ENCODE measurements at places on chromosomes 5 and 9.

GRCh38 chr9:69380811-69381210, 55.8 kb downstream of the ENTREP1 start:
- no peak for DNase-seq

- no peak for DNase-seq
Measured at GRCh38 chr5:132298298-132299212, 4.4 kb downstream of the SLC22A4 start.

GRCh38 chr5:106523852-106524251, 1146.9 kb downstream of the EFNA5 start:
- no peak for DNase-seq

- no peak for DNase-seq
Measured at GRCh38 chr5:127863161-127863560, 160.0 kb downstream of the CCDC192 start.

DNA sequence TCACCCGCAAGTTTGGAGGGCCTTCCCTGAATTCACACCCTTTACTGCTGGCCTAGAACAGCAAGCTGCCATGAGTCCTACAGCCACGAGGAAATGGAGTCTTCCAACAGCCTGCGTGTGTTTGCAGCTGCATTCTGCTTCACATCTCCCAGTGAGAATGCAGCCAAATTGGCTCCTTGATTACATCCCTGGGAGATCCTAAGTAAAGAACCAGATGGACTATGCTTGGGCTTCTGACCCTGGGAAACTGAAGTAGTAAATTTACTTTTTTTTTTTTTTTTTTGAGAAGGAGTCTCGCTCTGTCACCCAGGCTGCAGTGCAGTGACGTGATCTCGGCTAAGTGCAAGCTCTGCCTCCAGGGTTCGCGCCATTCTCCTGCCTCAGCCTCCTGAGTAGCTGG, 617.0 kb upstream of the CDH18 start:
- DNase-seq, result no peak

GRCh38 chr9:4494332-4494731, 4.1 kb downstream of the SLC1A1 start:
- no peak for DNase-seq

GRCh38 chr5:82319192-82319591, 41.0 kb upstream of the RPS23 start:
- no peak for DNase-seq

- no peak for DNase-seq
Measured at GRCh38 chr9:73137914-73138313, 13.8 kb upstream of the ANXA1 start.

DNA sequence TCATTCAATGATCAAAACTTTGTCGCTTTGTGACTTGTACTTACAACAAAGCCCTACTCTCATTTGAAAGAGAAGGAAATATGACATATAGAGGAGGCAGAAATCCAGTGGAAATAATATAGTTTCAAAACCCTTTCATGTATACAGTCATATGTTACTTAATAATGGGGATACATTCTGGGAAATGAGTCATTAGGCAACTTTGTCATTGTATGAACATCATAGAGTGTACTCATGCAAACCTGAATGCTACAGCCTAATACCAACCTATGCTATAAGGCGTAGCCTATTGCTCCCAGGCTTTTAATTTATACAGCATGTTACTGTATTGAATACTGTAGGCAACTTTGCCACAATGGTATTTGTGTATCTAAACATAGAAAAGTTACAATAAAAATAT, 69.0 kb upstream of the SMC2 start:
- no peak for DNase-seq

- DNase-seq, result no peak
Measured at GRCh38 chr5:99715921-99716320, 787.1 kb upstream of the CHD1 start.

DNA sequence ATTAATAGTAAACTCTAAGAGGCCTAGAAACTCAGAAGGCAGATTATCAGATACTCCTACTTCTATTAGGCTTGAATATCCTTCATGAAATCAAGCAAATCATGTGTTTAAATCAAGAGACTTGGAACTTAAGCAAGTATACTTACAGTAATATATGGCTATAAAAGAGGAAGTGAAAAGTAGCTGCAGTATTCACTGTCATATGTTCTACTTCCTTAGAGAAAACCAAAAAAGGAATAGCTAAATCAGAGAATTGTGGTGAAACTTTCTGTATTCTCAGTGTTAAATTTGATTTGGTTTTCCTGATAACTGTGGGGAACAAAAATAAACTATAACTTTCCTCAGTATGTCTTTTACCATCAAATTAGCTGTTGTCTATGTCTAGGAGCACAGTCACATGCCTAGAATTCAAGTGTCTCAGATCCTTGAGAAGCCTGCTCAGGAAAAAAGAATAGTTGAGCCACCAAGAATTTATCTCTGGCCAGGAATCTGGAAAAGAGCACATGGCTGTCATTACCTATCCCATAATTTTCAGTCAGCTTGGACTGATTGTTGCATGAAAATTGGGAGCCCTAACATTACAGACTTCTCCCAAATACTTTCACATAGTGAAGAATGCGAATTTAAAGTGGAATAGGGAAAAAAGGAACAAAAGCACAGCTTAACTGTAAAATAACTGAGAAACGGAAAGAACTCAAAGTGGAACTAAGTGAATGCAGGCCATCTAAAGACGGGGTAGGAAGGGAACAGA, 1.7 kb downstream of the FKBP15 start:
- DNase-seq, result no peak

- no peak for DNase-seq
Measured at GRCh38 chr9:10232352-10232930, 380.4 kb downstream of the PTPRD start.

DNA sequence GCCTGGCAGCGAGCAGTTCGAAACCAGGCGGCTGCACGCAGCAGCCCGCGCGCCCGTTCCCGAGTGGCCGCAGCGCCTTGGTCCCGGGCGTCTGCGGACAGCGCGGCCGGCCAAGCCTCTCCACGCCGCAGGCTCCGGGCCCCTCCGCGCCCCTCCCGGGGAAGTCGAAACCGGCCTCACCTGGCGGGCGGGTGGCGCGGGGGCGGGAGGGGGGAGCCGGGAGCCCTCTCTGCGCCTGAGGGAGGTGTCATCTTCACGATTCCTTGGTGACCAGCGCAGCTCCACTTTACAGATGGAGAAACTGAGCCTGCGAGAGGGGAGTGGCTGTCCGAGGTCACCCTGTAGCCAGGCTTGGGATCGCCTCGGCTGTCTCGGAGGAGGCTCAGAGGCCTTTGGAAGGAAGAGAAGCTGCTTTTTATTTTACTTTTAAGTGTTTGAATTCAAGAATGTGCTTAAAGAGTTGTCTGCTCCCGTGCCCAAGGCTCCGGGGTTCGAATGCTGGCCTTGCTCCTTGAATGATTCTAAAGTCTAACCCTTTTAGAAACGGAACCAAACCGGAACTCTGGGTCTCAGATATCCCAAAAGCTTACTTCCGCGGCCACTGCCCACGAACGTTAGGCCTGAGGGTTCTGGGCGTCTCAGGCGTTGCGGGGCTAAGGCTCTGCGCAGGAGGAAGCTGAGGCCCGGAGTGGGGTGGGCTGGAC, 662 bp downstream of the SUSD3 start:
- DNase-seq, result no peak

GRCh38 chr5:92633176-92633575, 947.8 kb downstream of the NR2F1-AS1 start:
- DNase-seq, result no peak

GRCh38 chr5:89065919-89066318, 182.9 kb upstream of the MEF2C start:
- DNase-seq, result no peak

DNA sequence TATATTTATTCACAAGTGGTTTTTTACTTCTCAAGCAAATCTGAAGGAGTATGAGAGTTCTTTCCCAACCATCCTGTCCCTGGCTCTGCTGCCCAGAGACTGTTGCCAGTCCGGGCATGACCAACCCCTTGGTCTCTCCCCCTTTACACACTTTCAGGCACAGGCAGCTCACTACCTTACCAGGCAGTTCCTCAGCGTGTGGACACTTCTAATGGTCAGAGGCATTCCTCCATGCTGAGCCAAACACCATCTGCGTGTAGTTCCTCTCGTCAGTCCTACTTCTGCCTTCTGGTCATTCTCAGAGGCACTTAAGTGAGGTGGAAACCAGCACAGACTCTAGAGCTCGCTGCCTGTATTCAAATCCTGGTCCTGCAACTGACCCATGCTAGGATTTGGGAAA, 56.1 kb downstream of the TSTD2 start:
- DNase-seq, result no peak

- no peak for DNase-seq
Measured at GRCh38 chr5:66963559-66963971, 233.0 kb downstream of the CD180 start.

DNA sequence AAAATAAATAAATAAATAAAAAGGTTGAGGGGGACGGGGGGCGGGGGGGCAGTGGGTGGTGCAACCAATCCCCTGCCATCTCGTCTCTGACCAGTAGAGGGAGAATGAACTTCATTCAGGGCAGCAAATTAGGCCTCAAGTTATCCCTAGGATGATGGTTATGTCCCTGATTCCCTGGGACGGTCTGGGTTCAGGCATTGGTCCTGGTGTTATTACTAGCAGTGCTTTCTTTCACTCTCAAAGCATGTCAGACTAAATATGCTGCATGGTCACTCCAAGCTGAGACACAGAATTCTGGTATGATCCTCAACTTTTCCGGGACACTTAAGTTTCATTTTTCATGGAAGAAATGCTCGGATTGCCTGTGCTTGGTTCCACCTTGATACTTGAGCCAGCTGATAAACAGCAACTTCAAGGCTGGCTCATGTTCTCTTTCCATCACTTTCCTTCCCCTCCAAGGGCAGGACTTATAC, 59.4 kb downstream of the DAP start:
- DNase-seq, result peak; percentile 22

DNA sequence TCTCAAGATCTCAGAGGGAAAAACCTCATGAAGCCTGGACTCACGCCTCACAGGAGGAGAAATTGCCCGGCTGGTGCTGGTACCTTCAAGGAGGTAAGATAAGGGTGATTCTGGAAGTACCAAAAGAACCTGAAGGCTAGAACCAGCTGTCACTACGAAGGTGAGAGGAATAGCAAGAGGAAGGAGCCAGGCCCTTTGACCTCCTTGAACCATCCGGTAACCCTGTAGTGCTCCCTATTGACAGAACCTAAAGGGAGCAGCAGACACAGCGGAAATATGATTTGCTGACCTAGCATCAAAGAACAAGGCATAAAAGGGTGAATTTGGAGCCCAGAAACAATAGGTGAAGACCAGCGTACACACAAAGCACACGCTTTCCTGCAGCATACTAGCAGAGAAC, 92.2 kb downstream of the DOCK8 start:
- DNase-seq, result no peak

DNA sequence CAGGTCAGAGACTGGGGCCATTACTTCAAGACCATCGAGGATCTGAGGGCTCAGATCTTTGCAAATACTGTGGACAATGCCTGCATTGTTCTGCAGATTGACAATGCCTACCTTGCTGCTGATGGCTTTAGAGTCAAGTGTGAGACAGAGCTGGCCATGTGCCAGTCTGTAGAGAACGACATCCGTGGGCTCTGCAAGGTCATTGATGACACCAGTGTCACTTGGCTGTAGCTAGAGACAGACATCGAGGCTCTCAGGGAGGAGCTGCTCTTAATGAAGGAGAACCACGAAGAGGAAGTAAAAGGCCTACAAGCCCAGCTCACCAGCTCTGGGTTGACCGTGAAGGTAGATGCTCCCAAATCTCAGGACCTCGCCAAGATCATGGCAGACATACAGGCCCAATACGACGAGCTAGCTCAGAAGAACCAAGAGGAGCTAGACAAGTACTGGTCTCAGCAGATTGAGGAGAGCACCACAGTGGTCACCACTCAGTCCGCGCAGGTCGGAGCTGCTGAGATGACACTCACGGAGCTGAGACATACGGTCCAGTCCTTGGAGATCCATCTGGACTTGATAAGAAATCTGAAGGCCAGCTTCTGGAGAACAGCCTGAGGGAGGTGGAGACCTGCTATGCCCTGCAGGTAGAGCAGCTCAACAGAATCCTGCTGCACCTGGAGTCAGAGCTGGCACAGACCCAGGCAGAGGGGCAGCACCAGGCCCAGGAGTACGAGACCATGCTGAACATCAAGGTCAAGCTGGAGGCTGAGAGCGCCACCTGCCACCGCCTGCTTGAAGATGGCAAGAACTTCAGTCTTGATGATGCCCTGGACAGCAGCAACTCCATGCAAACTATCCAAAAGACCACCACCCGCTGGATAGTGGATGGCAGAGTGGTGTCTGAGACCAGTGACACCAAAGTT, 9.3 kb downstream of the NIPBL start:
- no peak for DNase-seq

DNA sequence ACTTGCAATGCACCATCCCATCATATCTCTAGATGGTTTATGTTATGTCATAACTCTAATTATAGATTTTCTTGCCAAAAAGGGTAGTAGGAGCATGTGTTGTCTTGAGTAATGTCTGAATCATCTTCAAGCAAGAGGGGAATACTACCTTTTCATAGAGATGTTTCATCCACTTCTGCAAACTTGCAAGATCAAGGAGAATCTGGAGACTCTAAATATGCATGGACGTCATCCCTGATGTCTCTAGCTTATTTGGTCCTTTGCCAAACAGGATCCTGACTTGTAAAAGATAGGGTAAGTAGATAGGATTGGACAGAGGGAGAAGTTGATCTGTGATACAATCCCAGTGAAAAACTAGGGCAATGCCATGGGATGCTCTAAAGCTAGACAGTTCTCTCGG, 246.5 kb downstream of the DMRTA1 start:
- no peak for DNase-seq

DNA sequence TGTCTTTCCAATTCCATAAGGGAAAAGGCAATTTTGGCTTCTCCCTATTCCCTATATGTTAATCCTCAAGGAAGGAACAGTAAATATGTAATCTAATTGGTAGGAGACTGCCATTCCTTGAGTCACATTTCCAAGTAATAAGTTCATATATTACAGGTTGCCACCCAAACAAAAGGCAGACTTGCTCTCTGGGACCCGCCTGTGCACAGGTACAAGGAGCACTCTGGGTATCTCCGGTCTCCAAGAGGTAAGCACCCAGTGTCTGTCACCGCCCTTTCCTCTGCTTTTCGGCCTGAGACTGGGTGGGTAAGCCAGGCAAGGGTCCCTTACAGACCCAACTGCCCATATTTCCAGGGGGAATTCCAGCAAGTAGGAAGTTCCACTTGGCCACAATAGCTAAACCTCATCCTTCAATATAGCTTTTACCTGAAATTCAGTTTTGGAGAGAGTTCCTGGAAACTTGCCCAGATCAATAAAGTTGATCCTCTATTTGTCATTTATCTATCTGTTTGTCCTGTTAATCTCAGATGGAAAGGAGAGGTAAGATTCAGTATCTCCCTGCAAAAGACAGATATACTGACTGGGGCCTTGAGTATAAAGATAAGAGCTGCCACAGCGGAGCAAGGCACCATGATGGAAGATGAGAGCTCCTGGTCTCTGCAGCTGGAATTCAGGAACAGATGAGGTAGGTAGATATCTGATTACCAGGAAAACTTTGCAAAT, 81.8 kb downstream of the SUSD1 start:
- no peak for DNase-seq
